ENCODE measurements at places on chromosomes 3 and 15.

- DNase-seq: no peak
Measured at GRCh38 chr3:28982906-28983305, 298.0 kb upstream of the RBMS3 start.

DNA sequence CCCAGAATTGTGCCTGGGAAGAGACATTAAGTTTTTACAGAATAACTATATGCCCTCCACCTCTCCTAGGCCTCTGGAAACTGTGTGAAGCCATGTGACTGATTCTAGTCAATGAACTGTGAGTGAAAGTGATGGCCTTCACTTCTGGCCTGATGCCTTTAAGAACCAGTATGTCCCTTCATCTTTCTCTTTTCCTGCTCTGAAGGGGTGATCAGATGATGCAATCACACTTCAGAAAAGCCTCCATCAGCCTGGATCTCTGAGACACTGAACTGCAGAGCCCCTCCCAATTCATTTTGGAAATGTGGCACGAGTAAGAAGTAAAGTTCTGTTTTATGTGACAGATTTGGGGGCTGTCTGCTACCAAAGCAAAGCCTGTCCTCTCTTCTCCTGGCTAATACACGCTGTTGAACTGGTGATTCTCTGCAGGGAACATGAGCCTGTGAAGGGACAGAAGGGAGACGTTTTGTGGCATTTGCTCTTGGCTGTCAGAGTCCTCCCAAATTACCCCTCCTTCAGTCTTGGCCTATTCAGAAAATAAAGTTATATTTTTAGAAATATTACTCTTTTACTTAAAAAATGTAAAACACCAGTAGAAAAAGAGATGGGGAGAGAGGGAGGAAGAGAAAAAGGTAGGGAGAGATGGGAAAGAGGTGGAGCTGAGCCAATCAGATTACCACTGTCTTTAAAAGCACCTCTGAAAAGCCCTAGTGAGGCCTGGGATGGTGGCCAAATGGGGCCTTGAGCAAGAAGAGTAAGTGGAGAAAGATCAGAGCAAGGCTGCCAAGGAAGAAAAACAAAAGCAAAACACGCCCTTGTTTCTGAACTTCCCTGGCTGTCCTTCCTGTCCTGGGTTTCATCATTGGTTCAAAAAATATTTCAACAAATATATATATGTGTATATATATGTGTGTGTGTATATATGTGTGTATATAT is 40.9 kb upstream of the RYK start:
- DNase-seq: no peak

GRCh38 chr3:48151058-48151806 is 37.0 kb downstream of the CDC25A start:
- DNase-seq: peak; percentile 81

DNA sequence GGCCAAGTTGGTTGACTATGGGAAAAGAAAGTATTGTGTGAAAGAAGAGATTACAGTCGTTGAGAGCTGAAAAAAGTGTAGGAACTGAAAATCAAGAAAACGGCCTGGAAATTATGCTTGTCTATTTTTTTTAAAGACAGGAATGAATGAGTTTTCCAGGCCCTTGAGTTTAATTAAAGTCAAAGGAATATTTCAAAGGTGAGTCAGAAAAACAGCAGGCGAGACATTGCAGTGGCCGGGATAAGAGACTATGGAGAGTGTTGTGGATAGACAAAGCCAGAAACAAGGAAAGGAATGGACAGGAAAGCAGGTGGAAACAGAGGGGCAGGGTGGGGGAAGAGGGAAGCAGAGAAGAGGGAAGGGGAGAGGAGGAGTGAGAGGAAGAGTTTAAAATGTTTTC is 275.1 kb upstream of the LRTM1 start:
- DNase-seq: no peak

GRCh38 chr3:126350502-126351085 is 6.6 kb downstream of the KLF15 start:
- no peak for DNase-seq

DNA sequence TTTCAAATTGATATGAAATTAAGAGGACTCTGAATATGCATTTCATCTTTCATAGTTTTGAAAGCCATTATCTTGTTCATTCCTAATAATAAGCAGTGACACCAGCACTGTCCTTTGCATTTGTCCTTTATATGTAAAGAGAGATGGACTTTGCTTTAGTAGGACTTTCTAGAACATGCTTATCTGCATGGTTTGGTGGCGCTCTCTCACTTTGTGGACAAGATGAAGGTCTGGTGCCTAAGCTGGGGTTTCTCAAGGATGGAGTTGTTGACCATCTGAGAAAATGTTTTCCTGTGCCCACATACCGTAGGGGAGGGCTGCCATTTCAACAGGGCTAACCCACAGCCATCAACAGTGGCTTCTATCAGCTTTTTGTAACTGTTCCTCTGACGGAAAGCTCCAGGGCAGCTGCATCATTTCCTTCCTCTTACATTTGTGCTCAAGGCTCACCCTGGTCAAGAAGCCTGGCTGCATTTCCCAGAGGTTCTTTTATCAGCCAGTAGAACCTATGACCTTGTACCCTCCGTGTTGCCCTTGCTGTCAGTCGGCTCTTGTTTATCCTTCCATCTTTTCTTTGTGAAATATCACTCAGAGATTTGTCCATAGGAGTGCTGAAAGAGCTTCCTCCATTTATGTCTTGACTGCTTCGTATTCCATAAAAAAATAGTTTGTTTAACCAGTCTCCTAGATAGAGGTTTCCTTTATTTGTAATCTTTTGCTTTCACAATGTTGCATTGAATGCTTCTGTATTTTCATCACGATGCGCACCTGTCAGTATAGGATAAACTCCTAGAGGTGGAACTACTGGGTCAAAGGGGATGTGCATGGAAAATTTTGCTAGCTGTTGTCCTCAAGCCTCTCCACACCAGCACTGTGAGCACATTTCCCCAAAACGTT is 44.6 kb downstream of the ABHD2 start:
- no peak for DNase-seq

DNA sequence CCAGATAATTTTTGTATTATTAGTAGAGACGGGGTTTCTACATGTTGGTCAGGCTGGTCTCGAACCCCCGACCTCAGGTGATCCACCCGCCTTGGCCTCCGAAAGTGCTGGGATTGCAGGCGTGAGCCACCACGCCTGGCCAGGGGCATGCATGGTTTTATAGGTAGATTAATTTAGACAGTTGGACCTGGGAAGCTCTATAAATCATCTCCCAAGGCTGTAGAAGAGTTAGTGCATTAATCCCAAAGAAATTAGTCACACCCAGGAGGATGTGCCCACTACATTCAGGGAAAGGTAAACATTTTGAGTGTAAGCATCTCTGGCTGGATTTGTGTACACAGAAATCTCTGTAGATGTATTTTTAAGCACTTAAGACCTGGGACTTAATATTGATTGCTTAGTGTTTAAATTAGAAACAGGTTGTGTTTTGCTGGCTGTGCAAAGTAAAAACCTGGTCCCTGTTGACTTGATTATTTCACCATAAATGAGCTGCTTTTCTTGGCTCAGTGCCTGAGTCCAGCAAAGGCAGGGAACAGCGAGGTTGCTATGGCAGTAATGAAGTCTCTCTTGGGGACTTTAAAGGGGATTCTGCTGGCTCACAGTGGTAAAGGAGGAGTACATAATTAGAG is 19.2 kb downstream of the EXOSC7 start:
- DNase-seq: no peak

GRCh38 chr3:192870822-192871221 is 46.8 kb downstream of the MB21D2 start:
- DNase-seq: no peak

- no peak for DNase-seq
Measured at GRCh38 chr3:123039178-123039577, 11.6 kb upstream of the SEMA5B start.

All from activated CD4-positive, alpha-beta T cell treated with anti-CD3 and anti-CD28 coated beads for 36 hours (primary cell).